ENCODE measurements at places on chromosomes 3 and 15.

- no peak for DNase-seq
Observed at GRCh38 chr3:63296249-63296648, 18.1 kb downstream of the SYNPR start.

DNA sequence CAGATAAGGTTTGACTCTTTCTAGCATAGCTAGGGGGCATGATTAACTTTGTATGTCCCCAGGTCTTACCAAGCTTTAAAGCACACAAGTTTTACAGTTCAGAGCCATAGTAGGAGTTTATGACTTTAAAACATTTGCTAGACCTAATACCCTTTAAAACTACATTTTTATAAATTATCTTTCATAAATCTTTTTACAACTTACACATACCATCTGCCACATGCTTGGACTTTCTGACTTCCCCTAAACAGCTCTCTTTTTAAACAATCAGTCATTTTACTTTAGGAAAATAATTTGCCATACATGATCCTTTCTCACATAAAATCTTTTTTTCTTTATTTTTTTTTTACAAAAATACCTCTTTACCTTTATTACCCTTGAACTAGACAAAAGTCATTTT is 735.3 kb upstream of the CADM2 start:
- DNase-seq: no peak

- DNase-seq: no peak
Observed at GRCh38 chr3:85539232-85539631, 580.4 kb downstream of the CADM2 start.

GRCh38 chr3:143737065-143737464 is 111.2 kb downstream of the SLC9A9 start:
- DNase-seq: no peak

GRCh38 chr15:90774731-90775514 is 57.8 kb downstream of the BLM start:
- no peak for DNase-seq

DNA sequence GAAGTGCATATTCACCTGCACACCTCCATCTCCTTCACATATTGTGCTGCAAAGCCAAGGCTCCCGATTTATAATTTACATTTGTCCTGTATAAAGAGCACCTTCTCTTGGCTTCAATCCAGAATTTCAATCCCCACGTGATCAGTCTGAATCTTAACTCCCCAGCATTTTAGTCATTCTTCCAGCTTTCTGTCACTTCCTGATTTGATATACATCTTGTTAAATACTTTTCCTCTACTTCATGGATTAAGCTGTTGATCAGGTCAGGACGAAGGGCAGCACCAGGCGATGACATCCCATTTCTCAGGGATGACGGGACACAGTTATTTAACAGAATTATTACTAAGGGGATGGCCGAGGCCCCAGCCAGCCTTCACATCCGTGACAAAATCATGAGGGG is 212.5 kb downstream of the EPHB1 start:
- no peak for DNase-seq

GRCh38 chr3:149151843-149152242 is 22.4 kb downstream of the HPS3 start:
- no peak for DNase-seq

- DNase-seq: no peak
Observed at GRCh38 chr15:101200181-101200580, 51.7 kb downstream of the CHSY1 start.

GRCh38 chr15:48471073-48471472 is 139.8 kb downstream of the DUT start:
- DNase-seq: no peak

DNA sequence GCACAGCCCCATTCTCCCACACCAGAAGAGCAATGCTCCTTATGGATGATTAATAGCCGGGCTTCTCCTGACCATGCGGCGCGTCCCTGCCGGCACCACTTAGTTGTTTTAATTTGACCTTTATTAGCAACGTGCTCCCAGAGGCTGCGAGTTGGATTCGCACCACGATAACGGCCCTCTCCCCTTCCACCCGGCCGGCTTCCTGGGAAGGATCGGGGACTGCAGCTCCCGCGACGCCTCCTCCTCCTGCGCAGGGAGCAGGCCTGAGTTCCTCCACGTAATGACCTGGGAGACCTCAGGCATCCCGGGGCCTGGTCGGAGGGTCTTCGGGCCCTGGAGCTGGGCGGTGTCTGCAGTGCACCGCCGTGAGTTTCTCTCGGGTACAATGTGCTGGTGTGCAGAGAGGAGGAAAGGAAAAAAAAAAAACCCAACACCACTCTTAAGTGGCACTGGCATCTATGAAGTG is 243.3 kb upstream of the TOPAZ1 start:
- no peak for DNase-seq

DNA sequence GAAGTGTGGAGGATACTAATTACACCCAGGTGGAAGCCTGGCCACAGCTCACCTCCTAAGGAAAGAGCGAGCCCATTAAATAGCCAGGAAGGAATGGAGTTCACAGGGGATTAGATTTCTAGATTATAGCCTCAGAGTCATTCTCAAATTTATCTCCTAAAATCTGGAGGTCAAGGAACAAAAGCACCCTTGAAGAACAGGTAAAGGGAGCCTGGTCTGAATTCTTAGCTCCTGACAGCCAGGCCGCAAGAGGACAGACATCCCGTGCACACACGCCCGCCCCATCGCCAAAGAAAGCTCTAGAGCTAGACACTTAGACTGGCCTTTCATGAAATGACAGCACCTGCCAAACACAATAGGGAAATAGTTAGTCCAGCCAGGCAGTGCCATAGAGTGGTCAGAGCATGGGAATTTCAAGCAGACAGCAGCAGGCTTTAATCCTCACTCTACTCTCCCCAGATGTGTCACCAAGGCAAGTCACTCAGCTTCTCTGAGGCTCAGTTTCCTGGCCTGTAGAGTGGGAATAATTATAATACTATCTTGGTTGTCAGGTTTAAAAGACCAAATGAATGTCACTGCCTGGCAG is 59.2 kb downstream of the LIPC start:
- DNase-seq: no peak

- no peak for DNase-seq
Observed at GRCh38 chr15:34644061-34644460, 60.6 kb upstream of the GOLGA8B start.

GRCh38 chr3:54621184-54621583 is 306.7 kb downstream of the LRTM1 start:
- DNase-seq: no peak

DNA sequence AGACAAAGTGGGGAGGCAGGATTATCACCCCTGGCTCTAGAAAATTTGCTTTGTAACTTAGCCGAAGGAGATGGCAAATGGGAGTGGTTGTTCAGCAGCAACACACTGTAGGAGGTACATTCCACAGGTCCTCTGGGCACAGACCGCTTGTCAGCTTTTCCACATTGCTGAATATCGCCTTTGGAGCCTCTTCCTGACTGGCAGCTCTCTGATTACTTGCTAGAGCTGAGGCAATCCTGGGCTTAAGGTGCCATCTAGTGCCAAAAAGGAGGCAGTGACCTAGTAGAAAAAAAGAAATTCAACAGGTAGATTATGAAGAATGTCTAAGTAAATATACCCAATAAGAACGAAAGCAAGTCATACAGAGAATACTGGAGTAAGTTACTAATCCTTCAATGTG is 13.1 kb upstream of the SCN5A start:
- DNase-seq: no peak

GRCh38 chr15:60751985-60752952 is 273.3 kb upstream of the ICE2 start:
- no peak for DNase-seq

DNA sequence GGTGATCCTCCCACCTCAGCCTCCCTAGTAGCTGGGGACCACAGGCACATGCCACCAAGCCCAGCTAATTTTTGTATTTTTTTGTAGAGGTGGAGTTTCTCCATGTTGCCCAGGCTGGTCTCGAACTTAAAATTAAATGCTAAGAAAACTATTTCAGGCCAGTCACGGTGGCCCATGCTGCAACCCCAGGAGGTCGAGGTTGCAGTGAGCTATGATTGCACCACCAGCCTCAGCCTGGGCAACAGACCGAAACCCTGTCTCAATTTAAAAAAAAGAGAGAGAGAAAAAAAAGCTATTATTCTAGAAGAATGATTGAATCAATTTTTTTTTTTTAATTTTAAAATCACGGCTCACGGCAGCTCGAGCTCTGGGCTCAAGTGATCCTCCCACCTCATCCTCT is 4.7 kb downstream of the SLC51A start:
- DNase-seq: no peak

- no peak for DNase-seq
Observed at GRCh38 chr3:36969540-36970432, 23.1 kb downstream of the EPM2AIP1 start.

DNA sequence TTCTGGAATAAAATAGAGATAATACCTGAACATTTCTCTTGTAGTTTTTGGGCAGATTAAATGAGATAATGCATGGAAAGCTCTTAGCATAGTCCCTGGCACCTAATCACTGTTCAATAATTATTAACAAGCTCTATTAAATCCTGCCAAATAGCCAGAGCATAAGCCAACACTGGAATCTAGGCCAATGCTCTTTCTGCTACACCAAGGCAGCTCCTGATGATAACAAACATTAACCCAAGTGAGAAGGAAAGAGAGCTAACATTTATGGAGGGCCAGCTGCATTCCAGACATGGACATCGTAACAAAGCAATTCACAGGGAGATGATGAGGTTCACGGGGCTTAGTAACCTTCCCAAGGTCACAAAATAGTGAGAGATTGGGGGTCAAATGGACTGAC is 23.3 kb downstream of the LARP6 start:
- DNase-seq: no peak

DNA sequence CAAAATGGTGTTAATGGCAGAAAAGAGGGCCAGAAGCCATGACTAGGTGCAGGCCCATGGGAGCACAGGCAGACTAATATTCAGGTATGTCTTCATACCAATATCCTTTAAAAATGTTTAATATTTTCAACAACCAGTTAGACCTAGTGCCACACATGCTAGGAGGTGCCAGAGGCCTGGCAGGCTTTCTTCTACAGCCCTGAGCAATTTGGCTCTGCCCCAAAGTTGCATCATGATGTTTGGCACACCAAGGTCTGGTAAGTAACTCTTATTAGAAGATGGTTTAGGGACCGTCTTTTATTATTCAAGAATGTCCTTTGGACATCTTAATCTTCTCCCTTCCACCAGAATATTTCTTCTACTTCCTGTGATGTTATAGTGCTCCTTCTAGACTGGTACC is 34.8 kb downstream of the MITF start:
- no peak for DNase-seq

DNA sequence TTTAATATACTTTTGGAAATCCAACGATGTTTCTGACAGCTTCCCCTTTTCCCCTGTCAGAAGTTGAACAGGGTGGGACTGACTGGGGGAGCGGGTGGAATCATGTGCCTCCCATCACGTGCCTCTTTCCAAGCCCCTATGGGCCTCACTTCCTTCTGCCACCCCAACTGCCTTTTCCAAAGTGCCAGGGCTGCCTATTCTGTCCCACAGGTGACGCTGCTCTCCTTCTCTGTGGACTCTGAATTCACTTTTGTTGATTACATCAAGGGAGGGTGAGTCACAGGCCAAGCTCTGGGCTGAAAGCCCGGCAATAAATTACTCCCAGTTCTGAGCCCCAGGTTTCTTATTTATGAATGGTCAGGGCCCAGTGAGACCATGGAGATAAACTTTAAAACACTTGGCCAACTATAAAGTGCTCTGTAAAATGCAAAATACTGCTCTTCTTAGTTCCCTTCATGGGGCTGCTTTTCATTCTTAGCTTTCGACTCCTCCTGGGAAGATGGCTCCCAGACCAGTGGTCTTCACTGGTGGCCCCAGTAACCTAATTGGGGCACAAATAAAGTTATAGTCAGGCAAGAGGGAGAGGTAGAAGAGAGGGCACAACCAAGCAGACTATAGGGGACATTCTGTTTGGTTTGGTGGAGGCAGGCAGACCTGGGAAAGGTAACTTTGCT is 12.3 kb downstream of the CPNE9 start:
- peak; percentile 31 for DNase-seq

GRCh38 chr3:159861369-159861987 is 127.2 kb upstream of the IL12A start:
- no peak for DNase-seq

DNA sequence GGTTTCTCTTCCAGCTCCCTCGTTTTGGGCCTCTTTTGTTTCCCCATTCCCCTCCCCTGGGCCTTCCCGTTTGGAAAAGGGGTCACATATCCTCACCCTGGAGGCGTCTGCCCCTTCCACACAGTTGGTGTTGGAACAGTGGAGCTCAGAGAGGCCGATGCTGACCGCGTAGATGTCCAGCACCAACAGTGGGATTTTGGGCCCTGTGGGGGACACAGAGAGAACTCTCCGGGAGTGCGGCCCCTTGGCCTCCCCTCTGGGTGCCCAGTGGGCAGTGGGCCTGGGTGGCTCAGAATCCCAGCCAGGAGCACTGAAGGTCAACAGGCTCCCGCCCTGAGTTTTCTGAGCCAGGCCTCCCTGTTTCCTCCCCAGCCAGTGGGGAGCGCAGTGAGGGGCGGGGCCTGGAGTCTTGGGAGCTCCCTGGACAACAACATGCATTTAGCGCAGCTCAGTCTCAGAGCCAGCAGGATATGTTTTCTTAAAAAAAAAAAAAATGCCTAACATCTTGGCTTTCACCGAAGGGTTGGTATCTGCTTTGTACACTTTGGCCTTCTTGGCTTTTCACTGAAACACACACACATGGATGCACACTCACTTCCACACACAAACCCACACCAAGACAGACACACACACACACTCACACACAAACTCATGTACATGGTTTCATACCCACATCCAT is 670 bp upstream of the ISLR start:
- no peak for DNase-seq

- DNase-seq: no peak
Observed at GRCh38 chr3:45140141-45140769, 5.9 kb downstream of the CDCP1 start.

- no peak for DNase-seq
Observed at GRCh38 chr3:71511446-71511845, 72.1 kb downstream of the FOXP1 start.

DNA sequence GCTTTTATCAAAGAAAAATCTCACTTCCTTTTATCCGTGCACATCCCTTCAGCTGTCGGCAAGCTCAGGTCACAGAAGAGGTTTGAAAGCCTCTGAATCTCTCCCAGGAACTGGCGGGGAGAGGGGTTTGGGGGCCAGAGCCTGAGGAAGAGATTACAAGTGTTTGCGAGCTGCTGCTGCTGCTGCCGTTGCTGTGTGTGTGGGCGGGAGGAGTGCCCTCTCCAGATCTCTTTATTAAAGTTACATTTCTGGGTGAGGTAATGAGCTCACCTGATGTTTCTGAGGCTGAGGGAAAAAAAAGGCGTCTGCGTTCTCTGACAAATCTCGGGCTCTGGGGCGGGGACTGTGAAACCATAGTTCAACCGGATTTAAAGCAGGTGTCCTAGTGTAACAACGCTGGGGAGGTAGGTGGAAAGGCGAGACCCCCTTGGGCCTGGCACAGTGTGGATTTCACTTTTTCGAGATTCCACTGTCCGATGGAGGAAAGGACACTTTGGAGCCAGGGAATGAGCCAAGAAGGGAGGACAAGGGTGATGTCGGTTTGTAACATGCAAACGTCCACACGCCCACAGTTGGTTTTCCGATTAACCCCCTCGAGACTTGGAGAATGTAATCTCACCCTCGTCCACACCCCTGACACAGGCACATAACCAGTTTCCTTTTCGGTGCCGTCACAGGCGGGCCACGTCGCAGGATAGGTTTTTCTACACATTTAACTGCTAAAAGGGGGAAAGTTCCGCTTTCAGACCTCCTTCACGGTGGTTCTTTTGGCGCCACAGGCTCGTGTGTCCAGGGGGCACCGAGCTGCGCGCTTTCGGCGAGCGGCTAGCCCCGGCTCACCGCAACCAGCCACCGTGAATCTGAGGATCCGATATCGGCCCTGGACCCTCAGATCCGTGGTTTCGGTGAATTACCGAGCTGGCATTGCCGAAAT is 2.1 kb downstream of the ALCAM start:
- DNase-seq: peak; percentile 26

- peak; percentile 67 for DNase-seq
Observed at GRCh38 chr3:16884748-16885592, at the start of gene PLCL2. Gene PLCL2, plus strand, starts transcription at chr3:16884955. Its CDS starts 85 bp downstream, at chr3:16885040.

- no peak for DNase-seq
Observed at GRCh38 chr3:190385731-190386688, 2.0 kb upstream of the CLDN16 start.
